ENCODE measurements at places on chromosomes 6 and 20.

- no peak overlapping the region for H3K27ac ChIP-seq
- no peaks in the 10 kb centered on the region for H3K36me3 ChIP-seq
- peaks cover 5% of the 10 kb centered on the region for H3K27me3 ChIP-seq
- H3K4me1 ChIP-seq = no peaks in the 10 kb centered on the region
- DNase-seq = no peak
Observed at GRCh38 chr20:19874040-19874727, 116.1 kb downstream of the RIN2 start.

- peaks cover 46% of the 10 kb centered on the region for H3K4me1 ChIP-seq
- peak; percentile 77 for DNase-seq
- H3K36me3 ChIP-seq = peaks cover 7% of the 10 kb centered on the region
- H3K27ac ChIP-seq = peak overlapping the region; percentile 96
Observed at GRCh38 chr20:33370291-33370690, 31.0 kb downstream of the CDK5RAP1 start.

GRCh38 chr6:47165918-47166317 is 123.8 kb upstream of the ADGRF1 start:
- DNase-seq = no peak
- H3K27ac ChIP-seq = no peak overlapping the region
- H3K27me3 ChIP-seq = peaks cover 3% of the 10 kb centered on the region
- no peaks in the 10 kb centered on the region for H3K4me1 ChIP-seq

DNA sequence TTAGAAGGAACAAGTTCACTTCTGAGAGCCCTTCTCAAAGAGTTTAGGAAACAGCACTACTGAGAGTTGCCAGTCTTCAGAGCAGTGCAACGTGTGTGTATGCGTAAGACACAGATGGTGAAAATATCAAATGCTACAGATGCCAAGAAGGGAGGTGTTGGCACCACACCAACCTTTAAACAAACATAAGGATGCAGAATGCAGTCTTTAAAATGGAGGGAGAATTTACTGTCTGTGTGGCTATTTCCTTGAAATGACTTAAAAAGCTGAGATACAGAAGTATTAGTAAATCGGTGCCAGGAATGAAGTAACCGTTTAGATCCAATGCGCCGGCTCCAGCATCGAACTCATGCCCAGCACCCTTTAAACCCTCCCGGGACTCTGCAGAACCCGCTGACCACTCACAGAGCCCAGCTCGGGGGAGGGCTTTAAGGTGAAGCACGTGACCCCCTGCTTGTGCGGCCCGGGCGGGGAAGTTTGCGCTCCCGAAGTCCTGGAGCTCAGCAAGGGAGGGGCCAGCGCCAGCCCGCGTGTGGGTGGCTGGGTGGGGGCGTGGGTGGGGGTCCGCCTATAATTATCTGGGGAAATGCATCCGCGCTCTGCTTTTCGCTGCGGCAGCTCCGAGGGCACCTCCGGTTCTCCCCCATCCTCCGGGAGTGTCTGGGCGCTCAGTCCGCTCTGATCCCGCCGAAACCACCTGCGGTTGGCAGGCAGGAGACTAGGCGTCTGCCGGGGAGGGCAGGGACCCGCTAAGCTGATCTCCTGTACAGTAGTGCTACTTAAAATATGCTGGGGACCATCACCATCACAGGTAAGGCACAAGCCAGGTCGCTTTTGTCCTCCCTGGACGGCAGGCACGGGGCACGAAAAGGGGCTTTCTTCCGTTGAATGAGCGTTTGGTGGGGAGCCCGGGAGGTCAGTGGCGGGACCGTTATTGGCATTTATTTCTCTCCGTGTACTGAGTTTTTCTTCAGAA is 66.0 kb downstream of the ZBTB2 start:
- H3K27ac ChIP-seq = no peak overlapping the region
- DNase-seq = no peak
- H3K27me3 ChIP-seq = peaks cover 39% of the 10 kb centered on the region
- no peaks in the 10 kb centered on the region for H3K36me3 ChIP-seq
- peak overlapping the region; percentile 53 for H3K4me3 ChIP-seq
- H3K4me1 ChIP-seq = peaks cover 20% of the 10 kb centered on the region

GRCh38 chr6:28696682-28697081 is 171.0 kb downstream of the GPX5 start:
- no peak overlapping the region for H3K4me3 ChIP-seq
- no peaks in the 10 kb centered on the region for H3K4me1 ChIP-seq
- H3K27ac ChIP-seq = no peak overlapping the region
- DNase-seq = no peak
- peaks cover 55% of the 10 kb centered on the region for H3K27me3 ChIP-seq

DNA sequence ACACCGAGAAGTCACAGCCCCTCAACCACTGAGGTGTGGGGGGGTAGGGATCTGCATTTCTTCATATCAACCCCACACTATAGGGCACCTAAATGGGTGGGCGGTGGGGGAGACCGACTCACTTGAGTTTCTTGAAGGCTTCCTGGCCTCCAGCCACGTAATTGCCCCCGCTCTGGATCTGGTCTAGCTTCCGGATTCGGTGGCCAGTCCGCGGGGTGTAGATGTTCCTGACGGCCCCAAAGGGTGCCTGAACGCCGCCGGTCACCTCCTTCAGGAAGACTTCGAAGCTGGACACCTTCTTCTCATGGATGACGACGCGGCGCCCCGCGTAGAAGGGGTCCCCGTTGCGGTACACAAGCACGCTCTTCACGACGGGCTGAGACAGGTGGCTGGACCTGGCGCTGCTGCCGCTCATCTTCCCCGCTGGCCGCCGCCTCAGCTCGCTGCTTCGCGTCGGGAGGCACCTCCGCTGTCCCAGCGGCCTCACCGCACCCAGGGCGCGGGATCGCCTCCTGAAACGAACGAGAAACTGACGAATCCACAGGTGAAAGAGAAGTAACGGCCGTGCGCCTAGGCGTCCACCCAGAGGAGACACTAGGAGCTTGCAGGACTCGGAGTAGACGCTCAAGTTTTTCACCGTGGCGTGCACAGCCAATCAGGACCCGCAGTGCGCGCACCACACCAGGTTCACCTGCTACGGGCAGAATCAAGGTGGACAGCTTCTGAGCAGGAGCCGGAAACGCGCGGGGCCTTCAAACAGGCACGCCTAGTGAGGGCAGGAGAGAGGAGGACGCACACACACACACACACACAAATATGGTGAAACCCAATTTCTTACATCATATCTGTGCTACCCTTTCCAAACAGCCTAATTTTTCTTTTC is at the start of gene DCDC2:
Gene DCDC2, minus strand, starts transcription at position 724 of the 883 bp plus-strand sequence. Its CDS starts 309 bp downstream, at position 415.
- peaks cover 18% of the 10 kb centered on the region for H3K4me1 ChIP-seq
- H3K4me3 ChIP-seq = peak within 1 kb of the TSS; percentile 49
- H3K27me3 ChIP-seq = peaks cover 7% of the 10 kb centered on the region
- no peak within 1 kb of the TSS for H3K27ac ChIP-seq

- H3K36me3 ChIP-seq = peaks cover 6% of the 10 kb centered on the region
- H3K27ac ChIP-seq = no peak overlapping the region
- peaks cover 4% of the 10 kb centered on the region for H3K27me3 ChIP-seq
- no peak overlapping the region for H3K4me3 ChIP-seq
Observed at GRCh38 chr6:166712286-166713228, 85.5 kb upstream of the RPS6KA2 start.

GRCh38 chr6:15026832-15027231 is 219.0 kb upstream of the JARID2 start:
- no peak overlapping the region for H3K27ac ChIP-seq
- H3K27me3 ChIP-seq = peaks cover 14% of the 10 kb centered on the region
- H3K36me3 ChIP-seq = no peaks in the 10 kb centered on the region
- peaks cover 17% of the 10 kb centered on the region for H3K4me1 ChIP-seq
- DNase-seq = no peak

- H3K27ac ChIP-seq = peak overlapping the region; percentile 100
- peaks cover 15% of the 10 kb centered on the region for H3K27me3 ChIP-seq
- DNase-seq = peak; percentile 25
- peak overlapping the region; percentile 97 for H3K4me3 ChIP-seq
- peaks cover 60% of the 10 kb centered on the region for H3K4me1 ChIP-seq
Observed at GRCh38 chr6:116278854-116279231, 887 bp downstream of the TSPYL1 start.

GRCh38 chr20:36744243-36744642 is 1.6 kb downstream of the NDRG3 start:
- peak overlapping the region; percentile 23 for H3K27ac ChIP-seq
- no peaks in the 10 kb centered on the region for H3K36me3 ChIP-seq
- no peak for DNase-seq
- H3K27me3 ChIP-seq = peaks cover 4% of the 10 kb centered on the region

- no peak overlapping the region for H3K4me3 ChIP-seq
- no peak for DNase-seq
- no peak overlapping the region for H3K27ac ChIP-seq
- no peaks in the 10 kb centered on the region for H3K36me3 ChIP-seq
- no peaks in the 10 kb centered on the region for H3K4me1 ChIP-seq
- H3K27me3 ChIP-seq = no peaks in the 10 kb centered on the region
Observed at GRCh38 chr6:114638341-114638740, 295.5 kb upstream of the HS3ST5 start.

GRCh38 chr6:52994031-52994838 is 849 bp downstream of the GSTA4 start:
- H3K4me1 ChIP-seq = peaks cover 41% of the 10 kb centered on the region
- no peak for DNase-seq
- peak overlapping the region; percentile 99 for H3K4me3 ChIP-seq
- peak overlapping the region; percentile 88 for H3K27ac ChIP-seq
- H3K27me3 ChIP-seq = peaks cover 26% of the 10 kb centered on the region

DNA sequence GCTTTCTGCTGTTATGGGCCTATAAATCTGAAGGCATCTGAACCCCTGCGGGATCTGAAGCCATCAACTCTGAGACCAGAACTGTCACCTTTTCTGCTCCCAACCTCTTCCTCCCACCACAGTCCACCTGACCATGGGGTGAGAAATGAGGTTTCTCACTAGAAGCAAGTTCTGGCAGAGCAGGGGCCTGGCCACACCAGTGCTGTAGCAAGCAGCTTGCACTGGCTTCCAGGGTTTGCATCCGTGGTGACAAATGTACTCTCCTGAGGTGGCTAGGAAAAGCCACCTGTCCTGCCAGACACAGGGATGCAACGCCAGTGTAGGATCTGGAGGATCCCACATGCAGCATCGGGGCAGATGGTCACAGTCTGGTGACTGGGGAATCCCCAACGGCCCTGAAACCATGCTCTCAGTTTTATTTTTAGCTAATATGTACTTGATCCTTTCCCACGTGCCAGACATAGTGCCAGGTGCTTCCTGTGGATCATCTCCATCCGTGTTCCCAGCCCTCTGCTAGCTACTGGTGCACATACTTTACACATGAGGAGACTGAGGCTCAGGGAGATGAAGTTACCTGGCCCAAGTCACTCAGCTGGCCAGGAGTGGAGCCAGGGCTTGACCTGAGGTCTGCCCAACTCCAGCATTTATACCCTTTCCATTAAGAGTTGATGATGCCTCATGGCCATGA is 122.1 kb upstream of the SPACA1 start:
- H3K4me3 ChIP-seq = peak overlapping the region; percentile 67
- peaks cover 53% of the 10 kb centered on the region for H3K4me1 ChIP-seq
- peaks cover 18% of the 10 kb centered on the region for H3K27me3 ChIP-seq
- H3K27ac ChIP-seq = peak overlapping the region; percentile 65
- peak; percentile 72 for DNase-seq

DNA sequence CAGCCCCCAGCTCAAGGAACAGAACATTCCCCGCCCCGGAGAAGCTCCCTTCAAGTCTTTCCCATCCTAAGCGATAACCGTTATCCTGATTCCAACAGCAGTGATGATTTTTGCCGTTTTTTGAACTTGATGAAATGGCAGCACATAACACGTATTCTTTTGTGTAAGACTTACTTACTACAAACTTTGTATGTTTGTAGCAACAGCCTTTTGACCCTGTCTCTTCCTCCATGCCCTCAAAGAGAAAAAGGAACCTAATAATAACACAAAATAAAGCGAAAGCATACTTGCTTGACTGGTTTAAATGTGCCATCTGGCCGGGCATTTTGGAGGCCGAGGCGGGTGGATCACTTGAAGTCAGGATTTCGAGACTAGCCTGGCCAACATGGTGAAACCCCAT is 26.4 kb upstream of the SLC9A8 start:
- no peaks in the 10 kb centered on the region for H3K36me3 ChIP-seq
- no peak overlapping the region for H3K27ac ChIP-seq
- DNase-seq = no peak
- no peaks in the 10 kb centered on the region for H3K27me3 ChIP-seq
- H3K4me3 ChIP-seq = no peak overlapping the region
- peaks cover 9% of the 10 kb centered on the region for H3K4me1 ChIP-seq

DNA sequence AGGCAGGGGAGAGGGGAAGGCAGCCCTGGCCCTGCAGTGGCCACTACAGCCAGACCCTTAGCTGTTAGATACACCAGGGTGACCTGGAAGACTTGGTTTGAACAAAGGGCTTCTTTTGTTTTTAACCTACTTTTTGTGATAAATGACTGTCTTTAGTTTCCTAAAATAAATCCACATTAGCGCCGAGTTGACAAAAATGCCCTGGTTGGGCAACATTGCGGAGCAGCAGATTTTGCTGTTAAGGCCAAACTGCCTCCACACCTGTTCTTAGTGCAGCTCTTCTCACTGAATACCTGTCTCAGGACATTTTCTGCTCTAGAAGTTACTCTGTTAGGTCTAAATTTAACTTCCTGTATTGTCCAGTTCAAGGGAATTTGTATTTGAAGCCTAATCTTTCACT is 42.7 kb downstream of the FAM50B start:
- H3K4me3 ChIP-seq = no peak overlapping the region
- no peak overlapping the region for H3K27ac ChIP-seq
- no peak for DNase-seq
- H3K36me3 ChIP-seq = no peaks in the 10 kb centered on the region
- H3K27me3 ChIP-seq = peaks cover 2% of the 10 kb centered on the region

GRCh38 chr6:44217332-44218143 is 812 bp downstream of the MYMX start:
- H3K36me3 ChIP-seq = peaks cover 4% of the 10 kb centered on the region
- peaks cover 1% of the 10 kb centered on the region for H3K4me1 ChIP-seq
- no peak for DNase-seq
- no peak overlapping the region for H3K4me3 ChIP-seq
- peaks cover 19% of the 10 kb centered on the region for H3K27me3 ChIP-seq
- no peak overlapping the region for H3K27ac ChIP-seq

- no peaks in the 10 kb centered on the region for H3K4me1 ChIP-seq
- no peak for DNase-seq
Observed at GRCh38 chr6:132053511-132053910, 102.3 kb upstream of the CCN2 start.

Measured in immature natural killer cell (primary cell).